Urinary bladder (tissue), 4 donors: ENCODE measurements at places on chromosomes 2 and 18.

DNA sequence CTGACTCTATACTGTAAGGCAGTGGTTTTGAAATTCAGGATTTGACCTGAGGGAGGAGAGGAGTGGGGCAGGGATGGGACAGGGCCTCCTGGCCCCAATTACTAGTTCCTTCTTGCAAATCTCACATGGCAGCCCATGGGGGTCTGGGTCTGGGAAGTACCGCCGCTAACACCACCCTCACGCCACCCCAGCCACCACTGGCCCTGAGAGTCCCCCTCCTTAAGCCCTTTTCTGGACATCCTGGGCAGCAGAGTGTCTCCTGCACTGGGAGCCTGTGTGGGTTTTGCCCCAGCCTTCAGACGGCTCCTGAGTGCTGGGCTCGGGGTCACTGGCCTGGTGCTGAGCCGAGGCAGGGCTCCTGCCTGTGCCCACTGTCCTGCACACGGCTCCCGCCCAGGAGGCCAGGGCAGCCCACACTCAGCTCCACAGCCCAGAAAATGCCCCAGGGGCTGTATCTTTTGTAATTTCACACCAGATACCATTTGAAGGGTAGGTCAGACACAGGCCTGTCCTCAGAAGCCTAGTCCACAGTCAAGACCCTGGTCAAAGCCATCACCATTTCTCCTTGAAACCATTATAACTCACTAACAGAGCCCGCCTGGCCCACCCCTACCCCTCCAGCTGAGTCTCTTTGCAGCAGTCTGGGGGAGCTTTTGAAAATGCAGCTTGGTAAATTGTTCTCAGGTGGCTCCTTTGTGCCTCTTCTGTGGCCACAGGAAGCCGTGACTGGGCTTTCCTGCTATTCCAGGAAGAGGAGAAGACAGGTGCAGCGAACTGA, 55.1 kb downstream of the CYP27C1 start:
- no peak for DNase-seq

- DNase-seq: no peak
These were observed 89.9 kb downstream of the PTPRM start for GRCh38 chr18:7657050-7657449.

DNA sequence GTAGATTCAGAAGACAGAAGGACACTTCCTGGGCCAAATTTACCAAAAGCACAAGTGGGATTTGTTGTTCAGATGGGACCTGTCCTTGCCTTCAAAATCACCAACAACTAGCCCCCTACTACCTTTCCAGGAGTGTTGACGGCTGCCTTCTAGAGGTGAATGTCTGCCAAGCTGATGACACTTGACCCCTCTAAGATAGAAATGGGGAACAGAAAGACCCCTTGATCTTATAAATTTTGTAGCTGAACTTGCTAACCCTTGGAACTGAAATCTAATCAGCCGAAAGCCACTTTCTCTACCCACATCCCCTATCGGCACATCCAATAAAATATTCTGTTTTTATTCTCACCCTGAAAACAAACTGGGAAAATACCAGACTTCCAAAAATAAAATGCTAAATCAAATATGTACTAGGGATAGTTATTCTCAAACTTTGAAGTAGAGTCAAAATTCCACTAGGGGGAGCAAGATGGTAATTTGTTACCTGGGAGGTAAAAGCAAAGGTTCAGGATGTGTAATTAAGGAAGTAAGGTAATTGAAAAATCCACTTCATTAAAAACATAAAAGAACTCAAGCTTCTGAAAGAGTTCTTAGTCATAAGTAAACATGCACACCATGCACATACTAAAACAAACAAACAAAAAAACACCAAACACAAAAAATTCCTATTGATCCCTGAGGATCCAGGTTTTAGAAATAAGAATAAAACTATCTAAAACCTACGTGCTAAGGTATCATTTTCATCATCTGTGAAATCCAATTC, 119.2 kb downstream of the ANKRD44 start:
- no peak for DNase-seq

GRCh38 chr2:10329580-10329879, 26.8 kb downstream of the HPCAL1 start:
- no peak for DNase-seq

DNA sequence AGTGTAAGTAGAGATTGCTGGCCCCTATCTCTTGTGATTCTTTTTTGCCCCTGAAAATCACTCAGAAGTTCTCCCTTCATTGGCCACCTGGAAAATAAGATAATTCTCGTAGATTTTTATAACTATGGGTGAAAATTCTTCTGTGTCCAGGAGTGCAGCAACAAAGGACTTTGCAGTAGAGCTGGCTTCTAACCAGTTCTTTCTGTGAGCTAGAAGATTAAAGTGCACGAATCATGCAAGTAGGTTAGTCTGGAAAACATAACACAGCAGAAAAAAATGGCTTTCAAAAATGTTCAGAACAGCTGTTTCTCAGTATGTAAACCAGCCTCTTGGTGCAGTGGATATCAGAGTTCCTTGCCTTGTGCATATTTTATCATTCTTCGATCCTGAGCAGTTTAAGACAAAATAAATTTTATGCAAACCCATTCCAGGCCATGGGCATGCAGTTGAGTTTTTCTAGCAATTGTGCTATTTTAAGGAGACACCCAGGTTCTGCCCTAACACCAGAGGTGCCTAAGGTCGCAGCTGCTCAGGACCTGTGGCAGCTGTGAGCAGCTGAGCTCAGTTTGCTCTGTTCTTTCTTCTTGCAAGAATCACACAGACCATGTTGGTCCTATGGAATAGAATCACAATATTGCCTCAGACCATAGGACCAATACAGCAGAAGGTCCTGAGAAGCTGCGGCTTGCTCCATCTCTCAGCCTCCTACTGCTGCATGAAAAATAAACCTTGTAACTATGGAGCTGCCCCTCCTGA, 80.9 kb upstream of the BCL2L11 start:
- DNase-seq: no peak
